Peyer's patch (tissue), 4 donors: ENCODE measurements at places on chromosomes 4 and X. TPM values are rescaled to one million over a fixed set of nuclear protein-coding genes. Genes with fewer than 3 reads are reported as not detected.

MSX1 gene
- total RNA-seq: not detected

HSD17B10 gene
- 34.7 TPM for total RNA-seq

ACSL1 gene
- 14.9 TPM for total RNA-seq

MAEA gene
- total RNA-seq: 200 TPM

C4orf51 gene
- not detected for total RNA-seq

MXRA5 gene
- total RNA-seq: 5.0 TPM

BGN gene
- total RNA-seq: 2.5 TPM

MAGEB17 gene
- not detected for total RNA-seq

GABRQ gene
- total RNA-seq: not detected

VEGFD gene
- total RNA-seq: not detected

SULT1E1 gene
- 67.3 TPM for total RNA-seq

SH3D19 gene
- 295 TPM for total RNA-seq

CSAG1 gene
- total RNA-seq: not detected

TMEM35A gene
- total RNA-seq: not detected

- peaks cover 5% of the 10 kb centered on the region for H3K4me1 ChIP-seq
- H3K27me3 ChIP-seq: no peaks in the 10 kb centered on the region
- H3K27ac ChIP-seq: peak overlapping the region; percentile 60
These were observed 12.9 kb downstream of the GPRIN3 start for GRCh38 chr4:89294573-89295269.

GRCh38 chr4:165855191-165855590 lies 17.8 kb upstream of the TLL1 start:
- DNase-seq: no peak
- H3K4me3 ChIP-seq: no peak overlapping the region
- no peaks in the 10 kb centered on the region for H3K27me3 ChIP-seq
- no peak overlapping the region for H3K27ac ChIP-seq

GRCh38 chr4:32133141-32133540 lies 1413.0 kb downstream of the PCDH7 start:
- no peaks in the 10 kb centered on the region for H3K27me3 ChIP-seq
- H3K4me3 ChIP-seq: no peak overlapping the region

DNA sequence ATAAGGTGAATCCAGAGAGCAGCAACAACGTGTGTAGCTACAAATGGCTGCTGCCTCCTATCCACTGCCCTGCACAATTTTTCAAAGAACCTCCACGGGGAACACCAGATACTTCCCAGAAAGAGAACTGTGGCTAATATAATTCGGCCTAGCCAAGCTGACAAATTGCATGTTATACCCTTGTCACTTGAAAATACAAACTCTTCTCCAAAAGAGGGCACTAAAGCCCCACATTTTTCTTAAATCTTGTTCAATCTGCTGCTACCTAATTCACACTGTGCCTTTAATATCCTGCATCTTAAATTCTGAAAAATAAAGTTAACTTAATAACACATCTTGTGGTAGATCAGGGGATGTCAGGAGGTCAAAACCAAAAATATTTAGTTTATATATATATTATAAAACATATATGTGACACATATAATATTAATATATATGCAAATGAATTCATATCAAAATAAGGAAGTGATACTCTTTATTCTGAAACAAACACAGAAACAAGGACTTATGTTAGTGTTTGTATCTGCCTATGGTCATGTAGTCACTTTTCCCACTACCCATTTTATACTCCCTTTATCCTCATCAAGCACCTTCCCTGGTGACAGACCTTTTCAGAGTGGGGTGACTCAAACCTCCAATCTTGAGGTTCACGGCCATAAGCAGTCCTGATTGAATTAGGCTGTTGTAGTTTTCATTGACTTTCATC lies 24.1 kb downstream of the CT45A1 start:
- no peak overlapping the region for H3K4me3 ChIP-seq
- DNase-seq: no peak
- H3K27me3 ChIP-seq: no peaks in the 10 kb centered on the region
- H3K27ac ChIP-seq: no peak overlapping the region
- no peaks in the 10 kb centered on the region for H3K4me1 ChIP-seq
- H3K36me3 ChIP-seq: no peaks in the 10 kb centered on the region

- H3K4me1 ChIP-seq: no peaks in the 10 kb centered on the region
- H3K4me3 ChIP-seq: no peak overlapping the region
- no peak overlapping the region for H3K27ac ChIP-seq
- no peaks in the 10 kb centered on the region for H3K36me3 ChIP-seq
- DNase-seq: no peak
- H3K27me3 ChIP-seq: no peaks in the 10 kb centered on the region
These were observed 334.7 kb upstream of the NR3C2 start for GRCh38 chr4:148776941-148777340.

DNA sequence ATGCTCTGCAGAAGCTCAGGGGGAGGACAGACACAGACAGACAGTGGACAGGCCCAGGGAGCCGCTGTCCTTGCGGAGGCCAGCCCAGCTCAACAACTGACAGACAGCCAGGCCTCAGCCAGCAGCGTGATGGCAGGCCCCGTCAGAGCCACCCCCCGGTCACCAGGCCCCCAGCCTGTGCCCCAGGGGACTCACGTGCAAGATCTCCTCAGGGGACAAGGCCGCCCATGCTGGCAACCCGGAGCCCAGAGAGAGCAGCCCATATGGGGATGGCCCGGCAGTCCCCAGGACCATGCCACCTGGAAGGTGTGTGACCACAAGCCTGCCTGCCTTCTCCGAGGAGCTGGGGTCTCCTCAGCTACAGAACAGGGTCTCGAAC lies 28.0 kb upstream of the MXD4 start:
- peak; percentile 44 for DNase-seq
- H3K27ac ChIP-seq: no peak overlapping the region
- H3K36me3 ChIP-seq: no peaks in the 10 kb centered on the region
- peaks cover 14% of the 10 kb centered on the region for H3K4me1 ChIP-seq

DNA sequence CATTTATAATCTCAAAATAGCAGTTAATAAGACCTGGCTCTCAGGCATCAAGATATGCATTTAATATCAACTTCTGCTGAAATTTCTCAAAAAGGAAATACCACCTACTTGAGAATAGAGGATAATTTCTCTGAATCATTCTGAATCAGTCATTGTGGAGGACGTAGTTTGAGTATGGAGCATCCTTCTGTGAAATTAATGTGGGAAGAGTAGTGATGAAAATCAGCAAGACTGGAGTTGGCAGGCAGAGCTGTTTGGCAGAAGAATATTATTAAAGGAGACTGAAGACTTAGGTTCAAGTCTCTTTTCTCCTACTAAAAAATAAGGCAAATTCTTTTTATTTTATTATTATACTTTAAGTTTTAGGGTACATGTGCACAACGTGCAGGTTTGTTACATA lies 325.6 kb upstream of the ATOH1 start:
- no peak for DNase-seq
- H3K27ac ChIP-seq: no peak overlapping the region
- no peak overlapping the region for H3K4me3 ChIP-seq
- no peaks in the 10 kb centered on the region for H3K27me3 ChIP-seq

DNA sequence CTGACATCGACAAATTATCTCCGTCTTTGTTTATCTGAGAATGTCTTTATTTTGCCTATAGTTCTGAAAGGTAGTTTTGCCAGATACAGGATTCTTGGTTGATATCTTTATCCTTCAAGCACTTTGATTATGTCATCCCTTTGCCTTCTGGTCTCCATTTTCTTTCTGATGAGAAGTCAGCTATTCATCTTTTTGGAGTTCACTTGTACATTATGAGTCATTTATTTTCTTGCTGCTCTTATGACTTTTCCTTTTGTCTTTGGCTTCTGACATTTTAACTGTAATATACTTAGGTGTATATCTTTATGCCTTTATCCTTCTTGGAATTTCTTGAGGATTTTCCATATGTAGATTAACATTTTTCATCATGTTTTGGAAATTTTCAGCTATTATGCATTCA lies 51.4 kb downstream of the SHROOM4 start:
- H3K27ac ChIP-seq: no peak overlapping the region
- H3K4me1 ChIP-seq: no peaks in the 10 kb centered on the region
- H3K27me3 ChIP-seq: no peaks in the 10 kb centered on the region
- H3K36me3 ChIP-seq: no peaks in the 10 kb centered on the region

GRCh38 chr4:43103048-43103447 lies 210.5 kb downstream of the GRXCR1 start:
- H3K4me1 ChIP-seq: no peaks in the 10 kb centered on the region
- no peak for DNase-seq
- no peaks in the 10 kb centered on the region for H3K36me3 ChIP-seq
- H3K27me3 ChIP-seq: no peaks in the 10 kb centered on the region
- H3K27ac ChIP-seq: no peak overlapping the region

DNA sequence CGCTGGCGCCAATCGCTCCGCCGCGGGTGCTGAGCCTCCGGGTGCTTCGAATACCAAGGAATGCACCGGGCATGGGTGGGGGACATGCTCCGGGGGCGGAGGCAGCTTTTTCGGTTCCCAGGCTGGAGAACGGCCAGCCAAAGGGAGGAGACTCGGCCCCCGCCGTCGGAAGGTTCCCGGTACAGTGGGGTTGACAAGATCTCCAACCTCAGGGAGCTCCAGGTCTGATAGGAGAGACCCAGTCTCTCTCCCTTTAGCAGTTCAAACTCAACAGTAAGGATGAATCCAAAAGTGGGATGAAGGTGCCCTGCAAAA lies 29.1 kb upstream of the BCORL1 start:
- no peak for DNase-seq
- no peaks in the 10 kb centered on the region for H3K36me3 ChIP-seq
- H3K27me3 ChIP-seq: no peaks in the 10 kb centered on the region
- no peaks in the 10 kb centered on the region for H3K4me1 ChIP-seq
- H3K27ac ChIP-seq: no peak overlapping the region

DNA sequence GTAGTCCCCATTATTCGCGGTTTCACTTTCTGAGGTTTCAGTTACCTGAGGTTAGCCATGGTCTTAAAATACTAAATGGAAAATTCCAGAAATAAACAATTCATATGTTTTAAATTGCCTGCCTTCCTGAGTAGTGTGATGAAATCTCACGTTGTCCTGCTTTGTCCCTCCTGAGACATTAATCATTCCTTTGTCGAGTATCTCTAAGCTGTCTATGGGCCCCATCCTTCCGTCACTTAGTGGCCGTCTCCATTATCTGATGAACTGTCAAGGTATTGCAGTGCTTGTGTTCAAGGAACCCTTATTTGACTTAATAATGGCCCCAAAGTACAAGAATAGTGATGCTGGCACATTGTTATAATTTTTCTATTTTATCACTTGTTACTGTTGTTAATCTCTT lies 94.8 kb downstream of the ADGRL3 start:
- DNase-seq: no peak
- H3K4me3 ChIP-seq: no peak overlapping the region
- H3K27ac ChIP-seq: no peak overlapping the region
- no peaks in the 10 kb centered on the region for H3K4me1 ChIP-seq

GRCh38 chr4:88189881-88190585 lies 31.6 kb upstream of the ABCG2 start:
- H3K27me3 ChIP-seq: no peaks in the 10 kb centered on the region
- no peak overlapping the region for H3K4me3 ChIP-seq
- DNase-seq: no peak
- no peak overlapping the region for H3K27ac ChIP-seq

GRCh38 chrX:137387646-137388045 lies 178.3 kb upstream of the ZIC3 start:
- no peak overlapping the region for H3K27ac ChIP-seq
- H3K36me3 ChIP-seq: no peaks in the 10 kb centered on the region
- H3K4me1 ChIP-seq: no peaks in the 10 kb centered on the region
- no peak overlapping the region for H3K4me3 ChIP-seq
- no peaks in the 10 kb centered on the region for H3K27me3 ChIP-seq
- no peak for DNase-seq

GRCh38 chrX:149467461-149467860 lies 37.6 kb downstream of the IDS start:
- H3K4me3 ChIP-seq: no peak overlapping the region
- no peak overlapping the region for H3K27ac ChIP-seq
- no peaks in the 10 kb centered on the region for H3K27me3 ChIP-seq
- H3K4me1 ChIP-seq: no peaks in the 10 kb centered on the region

DNA sequence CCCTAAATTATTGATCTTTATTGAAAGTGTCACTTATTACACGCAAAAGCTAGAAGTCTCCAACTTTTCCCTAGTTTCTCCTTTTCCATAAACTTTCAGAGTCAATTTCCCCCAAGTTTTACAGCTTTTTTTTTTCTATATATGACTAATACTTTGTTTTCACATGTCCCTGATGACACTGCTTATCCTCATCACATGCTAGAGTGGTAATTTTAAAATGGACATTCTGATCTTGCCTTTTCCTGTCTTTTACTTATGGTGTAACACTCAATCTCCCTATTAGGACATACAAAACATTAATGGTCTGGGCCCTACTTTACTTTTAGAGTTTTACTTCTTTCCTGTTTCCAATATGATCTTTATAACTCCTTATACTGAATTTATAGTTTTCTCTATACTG lies 112.6 kb downstream of the ANK2 start:
- H3K36me3 ChIP-seq: no peaks in the 10 kb centered on the region
- H3K27ac ChIP-seq: no peak overlapping the region
- DNase-seq: no peak

DNA sequence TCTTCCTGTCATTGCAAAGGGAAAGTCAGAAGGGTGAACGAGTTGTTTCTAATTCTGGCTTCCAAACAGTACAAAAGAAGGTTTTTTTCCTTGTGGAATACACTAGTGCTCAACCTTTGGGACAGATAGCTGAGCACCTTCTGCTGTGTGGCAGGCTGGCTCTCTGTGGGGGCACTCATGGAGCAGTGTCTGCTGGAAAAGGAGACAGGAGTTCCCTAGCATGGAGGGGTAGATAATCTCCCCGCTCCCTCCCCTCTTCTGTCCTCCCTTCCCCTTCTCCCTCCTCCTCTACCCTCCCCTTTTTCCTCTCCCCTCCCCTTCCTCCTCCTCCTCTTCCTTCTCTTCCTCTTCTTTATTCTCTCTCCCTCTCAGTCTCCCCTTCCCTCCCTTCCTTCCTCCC lies 62.4 kb upstream of the MTM1 start:
- no peaks in the 10 kb centered on the region for H3K27me3 ChIP-seq
- H3K4me1 ChIP-seq: no peaks in the 10 kb centered on the region
- H3K36me3 ChIP-seq: no peaks in the 10 kb centered on the region
- no peak overlapping the region for H3K4me3 ChIP-seq
- no peak for DNase-seq
- no peak overlapping the region for H3K27ac ChIP-seq

GRCh38 chr4:70844180-70844579 lies 4.5 kb upstream of the GRSF1 start:
- H3K36me3 ChIP-seq: no peaks in the 10 kb centered on the region
- no peaks in the 10 kb centered on the region for H3K4me1 ChIP-seq
- peak; percentile 66 for DNase-seq
- no peaks in the 10 kb centered on the region for H3K27me3 ChIP-seq

- DNase-seq: no peak
- no peaks in the 10 kb centered on the region for H3K36me3 ChIP-seq
- H3K4me3 ChIP-seq: no peak overlapping the region
- no peaks in the 10 kb centered on the region for H3K27me3 ChIP-seq
- H3K4me1 ChIP-seq: no peaks in the 10 kb centered on the region
These were observed 97.4 kb upstream of the S100G start for GRCh38 chrX:16552546-16552945.

- no peaks in the 10 kb centered on the region for H3K36me3 ChIP-seq
- H3K27ac ChIP-seq: peak overlapping the region; percentile 91
- no peaks in the 10 kb centered on the region for H3K4me1 ChIP-seq
- no peak for DNase-seq
- no peaks in the 10 kb centered on the region for H3K27me3 ChIP-seq
These were observed 2.9 kb downstream of the TMSB4X start for GRCh38 chrX:12977761-12978204.

GRCh38 chr4:2080429-2081300 lies 21.5 kb downstream of the NAT8L start:
- H3K27ac ChIP-seq: no peak overlapping the region
- no peaks in the 10 kb centered on the region for H3K4me1 ChIP-seq
- no peaks in the 10 kb centered on the region for H3K36me3 ChIP-seq
- no peak overlapping the region for H3K4me3 ChIP-seq

GRCh38 chrX:69127466-69127865 lies 37.8 kb downstream of the PJA1 start:
- H3K4me3 ChIP-seq: no peak overlapping the region
- H3K27ac ChIP-seq: no peak overlapping the region
- H3K4me1 ChIP-seq: no peaks in the 10 kb centered on the region
- no peaks in the 10 kb centered on the region for H3K27me3 ChIP-seq
- no peaks in the 10 kb centered on the region for H3K36me3 ChIP-seq
